ENCODE measurements at places on chromosomes 3 and 15. TPM values are rescaled to one million over a fixed set of nuclear protein-coding genes. Genes with fewer than 3 reads are reported as not detected.

RHOV gene
- 0.63 TPM for total RNA-seq

NANOGP8 gene
- total RNA-seq: 0.46 TPM

GOLGA6A gene
- total RNA-seq: not detected

EFCAB12 gene
- 4.9 TPM for total RNA-seq

PIK3CA gene
- total RNA-seq: 20.3 TPM

LMAN1L gene
- not detected for total RNA-seq

ZIC1 gene
- total RNA-seq: 0.06 TPM

CFAP92 gene
- total RNA-seq: 3.3 TPM

DNA sequence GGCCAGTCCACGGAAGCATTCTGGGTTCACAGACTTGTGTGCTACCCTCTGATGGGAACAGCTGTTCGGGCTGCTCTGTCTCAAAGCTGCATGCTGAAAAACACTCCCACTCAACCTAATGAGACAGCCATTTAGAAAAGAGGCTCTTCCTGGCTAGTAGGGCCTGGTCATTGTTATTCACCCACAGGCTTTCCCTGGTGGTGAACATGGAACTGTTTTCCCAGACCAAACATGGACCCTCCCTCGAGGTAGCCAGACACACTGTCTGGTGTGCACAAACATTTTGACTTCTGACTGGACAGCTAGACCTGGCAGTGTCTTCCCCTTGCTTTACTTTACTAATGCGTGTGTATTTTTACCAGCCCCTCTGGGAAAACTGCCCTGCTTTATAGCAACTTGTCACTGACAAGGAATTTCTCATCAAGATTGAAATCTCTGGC lies 39.0 kb downstream of the MECOM start:
- DNase-seq: no peak

DNA sequence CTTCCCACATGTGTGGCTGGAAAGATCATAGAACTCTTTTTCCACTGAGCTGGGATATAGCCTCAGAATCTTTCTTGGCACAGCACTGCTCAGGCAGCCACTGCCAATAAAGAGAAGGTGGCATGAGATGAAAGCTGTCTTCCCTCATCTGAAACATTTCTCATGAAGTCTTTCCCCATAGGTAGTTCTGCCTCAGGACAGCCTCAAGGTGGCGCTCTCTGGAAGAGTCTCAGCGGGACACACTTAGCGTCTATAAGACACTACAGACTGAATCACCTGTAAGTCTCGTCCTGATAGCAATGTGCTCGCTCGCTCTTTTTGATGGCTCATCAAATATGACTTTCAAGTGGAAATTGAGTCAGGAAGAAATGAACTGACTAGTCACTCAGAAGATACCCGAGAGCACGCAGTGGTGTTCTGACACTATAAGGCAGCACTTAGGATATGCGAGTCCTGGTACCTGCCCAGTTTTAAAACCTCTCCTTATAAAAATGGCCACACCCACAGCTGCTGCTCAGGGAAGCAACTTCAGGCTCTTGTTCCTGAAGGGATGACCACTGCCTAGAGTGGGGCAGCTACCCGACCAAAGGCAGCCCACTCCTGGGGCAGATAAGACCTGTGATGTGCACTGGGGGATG lies 269.5 kb downstream of the SUCLG2 start:
- DNase-seq: peak; percentile 27

DNA sequence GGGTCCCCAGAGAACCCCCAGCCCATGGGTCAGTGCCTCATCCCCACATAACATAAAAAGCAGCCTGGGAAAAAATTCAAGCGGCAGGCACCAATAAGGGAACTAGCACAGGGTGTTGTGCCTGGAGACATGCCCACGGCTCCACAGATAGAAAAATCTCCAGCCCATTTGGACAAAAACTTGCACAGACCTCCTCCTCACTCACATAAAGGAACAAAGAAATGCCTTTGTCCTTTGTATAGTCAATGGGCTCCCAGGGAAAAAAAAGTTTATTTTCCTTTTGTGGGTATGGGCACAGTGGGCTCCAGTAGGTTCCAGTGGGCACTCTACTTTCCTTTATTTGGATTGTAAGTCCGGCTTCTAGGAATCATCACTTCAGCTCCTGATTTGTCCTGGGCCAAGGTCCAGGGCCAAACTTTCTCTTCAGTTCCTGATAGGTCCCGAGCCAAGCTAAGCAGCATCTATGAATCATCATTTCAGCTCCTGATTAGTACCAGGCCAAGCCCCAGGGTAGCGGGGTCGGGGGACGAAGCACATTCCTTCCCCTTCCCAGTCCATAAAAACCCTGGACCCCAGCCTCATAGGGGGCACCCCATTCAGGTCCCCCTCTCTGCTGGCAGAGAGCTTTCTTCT lies 1.6 kb upstream of the DNAH12 start:
- DNase-seq: peak; percentile 28

GRCh38 chr15:40554161-40554525 lies 10.7 kb downstream of the CCDC32 start:
- DNase-seq: no peak

- no peak for DNase-seq
These were observed 312.4 kb downstream of the RSL24D1 start for GRCh38 chr15:54884312-54884711.
